ENCODE measurements at places on chromosomes 13 and 19.

DNA sequence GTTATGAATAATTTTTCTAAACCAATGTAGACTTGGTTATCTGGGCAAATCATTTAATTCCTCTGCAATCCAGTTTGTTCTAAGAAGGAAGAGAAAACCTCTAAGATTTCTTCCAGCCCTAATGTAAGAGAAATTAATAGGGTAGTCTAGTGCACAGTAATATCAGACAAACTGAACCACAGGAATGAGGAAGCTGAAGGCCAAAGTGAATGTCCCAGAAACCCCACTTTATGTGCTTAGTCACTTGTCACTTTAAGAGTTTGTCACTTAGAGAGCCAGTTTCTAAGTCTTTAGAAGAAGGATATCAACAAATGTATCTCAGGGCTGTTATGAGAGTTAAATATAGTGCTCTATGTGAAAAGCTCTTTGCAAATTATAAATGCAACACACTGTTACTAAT lies 750.6 kb downstream of the DIAPH3 start:
- DNase-seq = no peak

DNA sequence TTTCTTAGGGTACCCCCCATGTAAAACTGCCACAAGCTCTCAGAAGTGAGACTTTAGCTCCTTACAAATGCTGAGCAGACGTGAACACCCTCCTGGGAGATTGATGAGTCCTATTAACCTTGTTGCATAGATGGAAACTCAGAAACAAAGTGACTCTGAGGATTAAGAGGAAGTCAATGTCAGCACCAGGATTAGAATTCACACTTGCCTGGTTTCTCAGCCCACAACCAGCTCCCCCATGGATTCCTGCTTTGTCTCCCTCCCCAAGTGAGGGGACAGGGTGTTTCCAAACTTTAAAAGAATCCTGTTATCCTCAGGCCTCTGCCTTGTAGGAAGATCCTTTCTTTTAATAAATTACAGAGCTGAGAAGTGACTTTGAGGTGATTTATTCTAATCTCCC lies 324.4 kb downstream of the NDFIP2 start:
- DNase-seq = no peak

GRCh38 chr19:18122860-18123795 lies 25.6 kb downstream of the MAST3 start:
- no peak for DNase-seq

DNA sequence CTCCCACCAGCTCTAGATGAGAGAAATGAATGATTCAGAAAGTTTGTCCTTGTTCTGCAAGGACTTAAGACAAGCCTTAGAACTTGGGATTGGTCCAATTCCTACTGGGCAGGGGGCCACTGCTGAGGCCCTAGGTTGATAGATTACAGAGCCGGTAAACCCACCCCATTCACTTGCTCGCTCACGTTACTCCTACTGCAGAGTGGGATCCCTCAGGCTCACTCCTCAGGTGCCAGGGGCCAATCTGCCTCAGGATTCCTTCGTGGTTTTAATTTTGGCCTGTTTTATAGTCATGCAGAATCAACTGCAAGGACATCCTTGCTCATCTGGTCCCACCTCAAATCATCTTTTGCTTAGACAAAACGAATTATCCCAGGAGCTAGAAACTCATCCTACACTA lies 59.0 kb downstream of the SERP2 start:
- no peak for DNase-seq

DNA sequence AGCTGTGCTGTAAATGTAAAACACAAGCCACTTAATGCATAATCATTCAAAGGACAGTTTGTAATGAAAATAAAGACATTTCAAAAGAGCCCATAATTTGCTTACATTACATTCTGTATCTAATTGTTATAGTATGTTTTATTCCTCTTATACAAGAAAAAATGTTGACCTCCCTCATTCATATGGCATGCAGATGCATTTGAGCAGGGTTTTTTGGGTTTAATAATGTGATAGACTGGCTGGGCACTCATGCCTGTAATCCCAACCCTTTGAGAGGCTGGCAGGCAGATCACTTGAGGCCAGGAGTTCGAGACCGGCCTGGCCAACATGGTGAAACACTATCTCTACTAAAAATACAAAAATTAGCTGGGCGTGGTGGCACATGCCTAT lies 11.6 kb upstream of the ARL11 start:
- DNase-seq = no peak

- no peak for DNase-seq
These were observed 39.3 kb downstream of the MBNL2 start for GRCh38 chr13:97261254-97262005.

DNA sequence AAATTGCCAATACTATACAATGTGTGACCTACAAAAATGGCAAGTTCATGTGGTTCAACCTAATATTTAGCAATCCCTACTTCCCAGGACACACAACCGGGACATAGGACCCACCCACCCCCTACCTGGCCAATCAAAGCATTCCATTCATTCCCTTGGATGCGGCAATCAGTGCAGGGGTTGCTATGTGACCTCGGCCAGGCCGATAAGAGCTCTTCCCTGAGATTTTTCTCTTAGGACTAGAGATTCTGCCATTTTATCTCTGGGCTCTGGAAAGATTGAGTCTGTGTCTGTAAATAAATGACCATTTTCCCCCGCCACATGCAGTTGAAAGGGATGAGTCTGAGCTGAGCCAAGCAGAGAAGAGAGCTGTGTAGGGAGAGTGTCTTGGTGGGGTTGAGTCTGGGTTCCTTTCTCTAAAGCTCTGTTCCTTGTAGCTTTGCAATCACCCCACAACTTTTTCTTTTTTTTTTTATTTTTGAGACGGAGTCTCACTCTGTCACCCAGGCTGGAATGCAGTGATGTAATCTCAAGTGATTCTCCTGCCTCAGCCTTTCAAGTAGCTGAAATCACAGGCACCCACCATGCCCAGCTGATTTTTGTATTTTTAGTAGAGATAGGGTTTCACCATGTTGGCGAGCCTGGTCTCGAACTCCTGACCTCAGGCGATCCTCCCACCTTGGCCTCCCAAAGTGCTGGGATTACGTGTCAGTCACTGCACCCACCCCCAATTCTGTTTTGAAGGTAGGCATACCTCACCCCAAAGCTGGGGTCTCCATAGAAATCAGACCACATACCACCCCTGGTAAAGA lies 7.4 kb downstream of the IFNL1 start:
- no peak for DNase-seq

DNA sequence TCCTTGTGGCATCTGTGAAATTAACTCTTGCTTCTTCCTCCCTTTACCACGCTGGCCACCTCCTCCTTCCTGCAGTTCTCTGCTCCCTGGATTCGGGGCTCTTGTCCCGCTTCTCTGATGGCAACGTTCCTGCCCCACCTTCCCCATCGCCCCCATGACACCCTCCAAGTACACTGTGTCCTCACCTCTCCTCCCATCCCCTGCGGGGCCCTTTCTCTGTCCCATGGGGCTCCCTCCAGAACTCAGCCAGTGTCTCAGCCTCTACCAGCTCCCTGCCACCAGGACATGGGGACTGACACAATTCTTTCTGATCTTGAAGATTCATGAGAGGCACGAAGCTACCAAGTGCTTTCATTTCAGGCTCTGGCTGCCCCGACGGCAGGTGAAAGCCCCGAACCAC lies 9.1 kb downstream of the CARS2 start:
- DNase-seq = no peak

- DNase-seq = no peak
These were observed 140.6 kb downstream of the ZIC5 start for GRCh38 chr13:99830931-99831330.
